Activated T-helper 9 cell treated with anti-CD3 and anti-CD28 coated beads, Interleukin-2, amount 50 U/mL, for 16 hours (primary cell): ENCODE measurements at places on chromosomes 12 and 14.

GRCh38 chr12:107277855-107278254 lies 184.5 kb upstream of the CRY1 start:
- no peak for DNase-seq

- no peak for DNase-seq
Measured at GRCh38 chr14:97538749-97539410, 741.7 kb downstream of the VRK1 start.

DNA sequence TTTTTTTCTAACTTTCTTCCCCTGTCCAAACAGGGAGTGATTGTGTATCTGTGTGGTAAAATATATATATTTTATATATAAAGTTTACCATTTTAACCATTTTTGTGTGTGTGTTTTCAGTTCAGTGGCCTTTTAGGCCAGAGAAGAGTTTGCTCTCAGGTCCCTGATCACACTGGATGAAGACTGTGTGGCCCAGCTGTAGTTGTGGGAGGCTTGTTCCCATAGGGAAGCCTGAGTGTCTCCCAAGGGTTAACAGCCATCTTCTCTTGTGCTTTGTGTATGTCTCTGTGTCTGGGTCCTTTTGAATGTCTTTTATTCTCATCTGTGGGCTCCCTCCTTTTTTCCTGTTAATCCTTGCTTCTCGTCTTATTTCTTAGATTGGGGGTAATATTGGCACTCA lies 23.4 kb downstream of the CGRRF1 start:
- no peak for DNase-seq

GRCh38 chr12:10031321-10031720 lies 839 bp downstream of the CLEC9A start:
- no peak for DNase-seq

DNA sequence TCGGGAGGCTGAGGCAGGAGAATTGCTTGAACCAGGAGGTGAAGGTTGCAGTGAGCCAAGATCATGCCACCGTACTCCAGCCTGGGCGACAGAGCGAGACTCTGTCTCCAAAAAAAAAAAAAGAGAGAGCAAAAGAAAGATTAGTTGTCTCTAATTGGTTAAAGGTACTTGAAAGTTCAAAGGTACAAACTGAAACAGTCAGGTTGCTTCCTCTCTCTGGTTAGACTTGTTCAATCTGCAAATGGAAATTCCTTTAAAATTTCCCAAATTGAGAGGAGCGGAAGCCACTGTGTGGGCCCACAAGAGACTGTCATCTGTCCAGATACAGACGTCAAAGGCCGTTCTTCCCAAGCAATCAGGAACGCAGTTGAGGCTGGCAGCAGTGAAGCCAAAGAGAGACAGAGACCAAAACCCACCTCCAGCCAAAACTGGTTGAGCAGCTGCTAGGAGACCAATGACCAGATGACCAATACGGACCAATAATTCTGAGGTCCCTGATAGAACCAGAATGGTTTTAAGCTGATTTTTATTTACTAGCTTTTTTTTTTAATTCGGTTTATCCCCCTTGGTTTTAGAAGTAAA lies 63.6 kb downstream of the GCH1 start:
- DNase-seq = no peak

GRCh38 chr14:75273272-75274049 lies 5.2 kb upstream of the FOS start:
- no peak for DNase-seq

GRCh38 chr12:82474181-82474797 lies 116.0 kb downstream of the METTL25 start:
- DNase-seq = no peak

GRCh38 chr12:87116780-87117179 lies 860.6 kb upstream of the MGAT4C start:
- no peak for DNase-seq

DNA sequence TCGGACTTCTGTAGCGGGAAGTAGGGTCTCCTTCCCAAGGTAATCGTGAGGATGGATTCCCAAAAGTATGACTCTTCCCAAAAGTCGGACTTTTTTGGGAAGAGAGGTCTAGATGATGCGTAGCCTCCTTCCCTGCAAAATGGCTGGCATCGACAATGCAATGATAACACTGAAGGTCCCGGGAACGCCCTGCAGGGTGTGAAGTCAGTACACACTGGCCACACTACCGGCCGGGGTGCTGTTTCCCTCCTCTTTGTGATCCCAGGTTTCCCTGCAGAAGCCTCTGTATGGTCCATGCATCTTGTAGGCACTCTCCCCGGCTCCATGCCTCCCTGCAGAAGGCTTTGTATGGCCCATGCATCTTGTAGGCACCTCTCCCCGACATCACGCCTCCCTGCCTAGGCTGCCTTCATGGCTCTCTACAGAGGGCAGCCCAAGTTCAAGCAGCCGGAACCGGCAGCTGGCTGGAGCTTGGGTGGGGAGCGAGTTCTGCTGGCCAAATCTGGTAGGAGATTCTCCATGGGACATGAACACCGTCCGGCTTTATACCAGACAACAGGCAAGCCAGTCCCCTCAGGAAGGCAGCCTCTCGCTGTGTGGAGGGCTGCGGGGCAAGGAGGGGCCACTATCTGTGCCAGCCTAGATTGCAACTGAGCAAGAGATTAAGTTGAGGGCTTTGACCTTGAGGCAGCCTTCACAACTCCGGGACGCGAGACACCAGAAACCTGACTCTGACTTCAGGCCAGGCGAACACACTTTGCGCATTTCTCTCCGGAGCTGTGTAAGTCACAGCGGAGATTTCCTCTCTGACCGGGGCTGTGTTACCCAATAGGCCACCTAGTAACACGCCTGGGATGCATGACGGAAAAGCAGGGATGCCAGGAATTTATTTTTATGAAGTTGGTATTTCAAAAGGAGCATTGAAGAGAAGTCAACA lies 23.5 kb downstream of the FZD10 start:
- DNase-seq = no peak

- no peak for DNase-seq
Measured at GRCh38 chr12:6321905-6322304, 11.4 kb downstream of the PLEKHG6 start.

GRCh38 chr12:108856428-108857157 lies 790 bp downstream of the SSH1 start:
- DNase-seq = peak; percentile 52

DNA sequence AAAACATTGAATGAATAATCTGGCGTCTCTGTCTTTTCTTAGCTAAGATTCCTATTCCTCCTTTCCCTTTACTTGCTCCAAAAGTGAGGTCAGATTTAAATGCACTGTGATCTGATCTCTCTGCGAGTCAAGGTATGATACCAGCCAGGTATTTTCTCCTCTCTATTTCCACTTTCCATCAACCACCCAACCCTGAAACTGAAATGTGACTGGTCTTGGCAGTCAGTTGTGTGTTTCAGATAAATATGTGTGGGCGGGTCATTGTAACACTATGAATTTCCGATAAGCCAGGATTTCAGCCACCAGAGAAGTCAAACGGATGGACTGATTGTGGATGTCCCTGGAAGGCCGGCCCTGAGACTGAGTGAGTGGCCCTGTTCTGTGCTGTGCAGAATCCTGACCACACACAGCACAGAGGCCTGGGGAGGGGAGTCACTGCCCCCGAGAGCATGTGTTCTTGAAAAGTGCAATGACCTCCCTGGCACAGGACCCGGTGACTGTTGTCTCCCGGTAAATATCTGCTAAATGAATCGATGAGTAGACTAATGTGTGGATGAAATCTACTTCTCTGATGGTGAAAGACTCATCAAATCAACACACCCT lies 612.5 kb upstream of the TMEM132C start:
- no peak for DNase-seq

DNA sequence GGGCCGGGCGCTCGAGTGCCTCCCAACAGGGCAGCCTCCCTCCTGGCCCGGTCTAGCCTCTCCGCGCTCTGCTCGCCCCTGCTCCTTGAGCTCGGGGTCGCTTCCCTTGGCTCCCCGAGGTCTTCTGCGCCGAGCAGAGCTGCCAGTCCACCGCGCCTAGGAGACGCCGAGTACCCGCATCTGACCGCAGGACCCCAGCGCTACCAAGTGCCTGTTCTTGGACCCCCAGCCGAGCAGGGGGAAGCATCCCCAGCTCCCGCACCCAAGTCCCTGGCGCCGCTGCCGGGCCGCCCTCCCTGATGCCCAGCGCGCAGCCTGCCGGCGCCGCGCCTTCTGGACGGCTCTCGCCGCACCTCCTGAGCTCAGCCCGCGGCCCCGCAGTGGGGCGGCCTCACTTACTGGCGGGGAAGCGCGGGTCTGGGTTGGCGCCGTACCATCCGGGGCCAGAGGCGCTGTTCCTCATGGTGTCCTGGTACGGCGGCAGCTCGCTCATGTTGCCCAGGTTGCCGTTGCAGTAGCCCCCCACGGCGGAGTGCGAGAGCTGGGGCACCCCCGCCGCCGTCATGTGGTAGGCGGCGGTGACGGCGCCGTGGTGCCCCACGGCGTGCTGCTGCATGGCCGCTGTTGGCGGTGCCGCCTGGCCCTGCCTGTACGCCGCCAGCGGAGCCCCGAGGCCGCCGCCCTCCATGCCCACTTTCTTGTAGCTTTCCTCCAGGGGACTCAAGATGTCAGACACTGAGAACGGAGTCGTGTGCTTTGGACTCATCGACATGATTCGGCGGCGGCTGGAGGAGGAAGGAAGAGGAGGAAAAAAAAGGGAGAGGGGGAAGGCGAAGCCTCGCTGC lies 1.2 kb downstream of the NKX2-1 start:
- no peak for DNase-seq

DNA sequence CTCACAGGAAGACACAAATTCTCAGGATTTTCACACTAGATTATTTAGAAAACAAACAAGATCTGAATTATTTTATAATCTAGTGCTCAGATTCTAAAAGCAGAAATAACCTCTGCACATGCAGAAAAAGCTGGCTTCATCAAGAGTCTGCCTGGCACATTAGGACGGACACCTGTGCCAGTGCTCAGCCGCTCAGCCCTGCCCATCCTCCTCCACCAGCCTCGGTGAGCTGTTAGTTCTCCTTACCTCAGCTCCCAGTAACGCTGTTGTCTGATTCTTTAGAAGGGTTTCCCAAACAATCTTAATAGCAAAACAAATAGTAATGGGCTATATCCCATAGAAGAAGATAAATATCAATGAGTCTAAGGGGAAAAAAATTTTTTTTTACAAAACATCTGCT lies 27.7 kb downstream of the DUSP16 start:
- DNase-seq = no peak

GRCh38 chr14:69036757-69037506 lies 57.8 kb upstream of the ACTN1 start:
- no peak for DNase-seq

- DNase-seq = peak; percentile 4
Measured at GRCh38 chr12:27807063-27807703, 27.1 kb upstream of the MANSC4 start.

DNA sequence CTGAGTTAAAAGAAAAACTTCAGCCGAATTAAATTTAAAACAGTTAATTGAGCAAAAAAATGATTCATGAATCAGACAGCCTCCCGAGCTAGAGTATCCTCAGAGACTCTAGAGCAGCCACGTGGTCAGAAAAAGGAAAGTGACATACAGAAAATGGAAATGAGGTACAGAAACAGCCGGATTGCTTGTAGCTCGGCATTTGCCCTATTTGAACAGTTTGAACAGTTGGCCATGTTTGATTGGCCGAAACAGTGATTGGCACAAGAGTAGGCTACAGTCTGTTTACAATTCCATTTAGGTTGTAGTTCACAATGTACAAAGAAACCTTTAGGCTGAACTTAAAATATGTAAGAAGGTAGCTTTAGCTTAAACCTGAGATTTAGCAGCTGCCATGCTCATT lies 12.9 kb upstream of the OXA1L start:
- no peak for DNase-seq

DNA sequence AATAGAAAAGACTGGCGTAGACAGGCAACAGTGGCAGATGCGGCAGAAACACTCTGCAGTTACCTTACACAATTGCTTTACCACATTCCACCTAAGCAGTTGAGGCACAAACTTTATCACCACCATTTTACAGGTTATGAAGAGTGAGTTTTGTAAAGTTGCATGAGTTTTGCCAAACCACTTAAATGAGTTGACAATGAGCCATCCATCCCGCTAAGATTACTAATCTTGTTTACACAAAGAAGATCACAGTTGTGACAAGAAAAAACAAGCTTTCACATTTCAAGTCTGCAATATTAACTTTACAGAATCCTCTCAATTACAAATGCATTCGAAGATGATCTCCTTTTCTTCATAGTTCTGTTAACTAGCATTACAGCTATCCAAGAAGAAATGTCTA lies 1.8 kb downstream of the TMCC3 start:
- no peak for DNase-seq

DNA sequence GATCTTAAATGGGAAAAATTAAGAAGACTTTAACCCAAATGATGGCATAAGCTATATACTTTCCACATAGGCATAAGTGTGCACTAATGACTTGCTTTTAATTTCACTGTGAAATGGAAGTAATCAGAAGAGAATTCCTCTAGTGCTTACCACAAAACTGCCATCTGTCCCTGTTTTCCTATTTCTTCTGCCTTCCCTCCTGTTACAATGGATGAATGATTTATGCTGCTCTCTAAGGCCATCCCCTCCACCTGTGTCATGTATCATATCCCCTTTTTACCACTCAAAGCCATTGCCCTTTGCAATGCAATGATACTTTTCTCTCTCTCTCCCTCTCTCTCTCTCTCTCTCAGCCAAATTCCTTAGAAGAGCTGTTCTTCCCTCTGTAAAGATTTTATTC lies 109.1 kb downstream of the C12orf50 start:
- DNase-seq = no peak

DNA sequence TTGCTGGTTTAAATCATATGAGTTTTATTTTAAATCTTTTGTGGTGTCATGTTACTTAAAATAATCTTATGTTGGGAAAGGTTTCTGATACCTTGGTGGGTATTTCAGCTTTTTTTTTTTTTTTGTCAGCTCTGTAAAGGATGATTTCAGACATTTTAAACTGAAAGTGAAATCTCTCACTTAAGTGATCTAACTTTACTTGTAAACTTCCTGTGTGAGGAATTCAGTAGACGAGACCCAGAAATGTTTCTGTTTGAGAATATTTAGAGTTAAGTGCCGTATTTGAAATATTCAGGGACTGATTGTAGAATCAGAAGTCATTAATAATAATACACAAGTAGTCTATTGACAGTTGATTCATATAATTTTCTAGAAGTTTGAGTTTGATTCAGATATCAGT lies 37.8 kb downstream of the PROX2 start:
- no peak for DNase-seq

DNA sequence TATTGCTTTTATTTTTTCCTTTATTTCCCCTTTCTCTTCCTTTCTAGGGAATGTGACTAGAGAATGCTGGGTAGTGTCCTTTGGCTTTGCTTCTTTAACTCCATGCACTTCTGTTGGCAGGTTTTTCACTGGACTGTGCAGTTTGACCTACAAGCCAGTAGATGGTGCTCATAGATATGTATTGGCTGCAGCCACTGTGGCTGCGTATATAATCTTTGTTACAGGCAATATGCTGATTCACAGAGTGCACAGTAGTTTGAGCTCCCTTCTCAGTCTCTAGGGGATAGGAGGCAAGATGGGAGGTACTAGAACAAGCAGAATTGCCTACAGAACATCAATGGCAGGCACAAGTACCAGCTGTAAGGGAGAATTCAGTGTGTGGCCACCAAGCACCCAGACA lies 503.5 kb downstream of the LRFN5 start:
- DNase-seq = no peak

- peak; percentile 56 for DNase-seq
Measured at GRCh38 chr14:50038398-50039119, 77.8 kb downstream of the VCPKMT start.
